ENCODE measurements at places on chromosomes 5 and 9.

DNA sequence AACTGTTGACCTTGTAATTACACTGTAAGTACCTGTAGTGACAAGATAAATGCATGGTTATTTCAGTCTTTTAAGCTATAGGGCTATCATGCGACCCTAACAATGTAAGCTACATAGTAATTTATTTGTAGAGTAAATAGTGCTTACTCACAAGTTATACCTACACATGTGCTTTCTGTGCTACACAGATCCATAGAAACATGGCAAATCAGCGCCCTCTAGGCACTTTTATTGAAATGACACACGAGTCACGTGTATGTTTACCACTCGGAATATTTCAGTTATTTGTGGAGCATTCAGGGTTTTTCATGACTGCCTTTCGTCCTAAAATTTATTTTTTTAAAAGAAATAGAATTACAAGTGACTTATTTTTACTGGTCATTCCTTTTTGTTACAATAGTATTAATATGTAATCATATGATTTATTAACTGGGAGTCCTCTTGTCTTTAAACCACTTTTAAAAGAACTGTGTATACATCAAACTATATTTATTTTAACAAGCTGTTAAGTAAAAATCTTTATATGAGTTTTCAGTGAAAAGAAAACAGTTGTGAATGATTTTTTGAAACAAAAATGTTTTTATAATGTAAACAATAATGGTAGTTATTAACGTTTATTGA lies 1242.3 kb upstream of the WWC1 start:
- DNase-seq, result peak; percentile 98

- no peak for DNase-seq
Measured at GRCh38 chr5:1443171-1443570, 2.1 kb downstream of the SLC6A3 start.

- no peak for DNase-seq
Measured at GRCh38 chr9:99265691-99266090, 43.6 kb downstream of the SEC61B start.

GRCh38 chr5:66519626-66520025 lies 76.6 kb upstream of the MAST4 start:
- no peak for DNase-seq

- no peak for DNase-seq
Measured at GRCh38 chr5:110852053-110852452, 113.2 kb downstream of the SLC25A46 start.

DNA sequence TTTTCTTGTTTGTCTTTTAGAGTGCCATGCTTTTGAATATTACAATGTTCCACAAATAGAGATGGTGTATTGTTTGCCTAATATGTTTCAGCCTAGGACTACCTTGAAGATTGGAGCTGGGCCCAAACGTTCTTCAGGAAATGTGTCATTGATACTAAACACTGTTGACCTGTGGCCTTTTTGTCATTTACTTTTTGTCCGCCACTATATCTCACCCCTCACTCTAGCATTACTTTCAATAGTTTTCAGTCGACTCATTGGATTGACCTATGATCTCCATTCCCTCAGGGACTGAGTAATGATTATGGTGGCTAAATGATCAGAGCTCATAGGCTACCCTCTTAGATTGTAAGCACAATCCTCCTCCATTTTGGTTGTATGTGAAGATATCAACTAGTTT lies 115.8 kb downstream of the NUDT12 start:
- no peak for DNase-seq

DNA sequence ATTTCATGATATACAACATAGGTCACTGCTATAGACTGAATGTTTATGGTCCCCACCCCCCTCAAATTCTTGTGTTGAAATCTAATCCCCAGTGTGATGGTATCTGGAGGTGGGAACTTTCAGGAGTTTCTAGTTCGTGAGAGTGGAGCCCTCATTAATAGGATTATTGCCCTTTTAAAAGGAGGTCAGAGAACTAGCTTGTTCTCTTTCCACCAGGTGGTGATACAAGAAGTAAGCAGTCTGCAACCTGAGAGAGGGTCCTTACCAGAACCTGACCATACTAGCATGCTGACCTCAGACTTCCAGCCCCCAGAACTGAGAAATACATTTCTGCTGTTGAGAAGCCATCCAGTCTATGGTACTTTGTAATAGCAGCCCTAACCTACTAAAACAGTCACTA lies 33.3 kb downstream of the TMEM161B start:
- no peak for DNase-seq

GRCh38 chr9:108913391-108913790 lies 20.5 kb downstream of the ELP1 start:
- no peak for DNase-seq

DNA sequence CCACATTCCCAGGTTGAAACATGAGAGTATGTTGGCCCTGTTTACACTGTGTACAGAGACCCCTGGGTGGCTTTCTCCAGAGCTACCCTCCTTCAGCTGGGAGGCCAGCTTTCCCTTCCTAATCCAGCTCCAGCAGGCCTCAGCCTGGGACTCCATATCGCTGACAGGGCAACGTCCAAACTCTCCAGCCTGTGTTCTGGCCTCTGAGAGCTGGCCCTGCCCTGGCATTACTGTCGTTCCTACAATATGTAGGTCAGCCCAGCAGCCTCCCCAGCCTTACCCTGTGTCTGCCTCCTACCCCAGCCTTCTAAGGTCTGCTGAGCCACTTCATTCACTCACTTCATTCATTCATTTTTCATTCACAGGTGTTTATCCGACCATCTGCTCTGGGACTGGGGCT lies 8.3 kb upstream of the EEIG1 start:
- DNase-seq, result no peak

DNA sequence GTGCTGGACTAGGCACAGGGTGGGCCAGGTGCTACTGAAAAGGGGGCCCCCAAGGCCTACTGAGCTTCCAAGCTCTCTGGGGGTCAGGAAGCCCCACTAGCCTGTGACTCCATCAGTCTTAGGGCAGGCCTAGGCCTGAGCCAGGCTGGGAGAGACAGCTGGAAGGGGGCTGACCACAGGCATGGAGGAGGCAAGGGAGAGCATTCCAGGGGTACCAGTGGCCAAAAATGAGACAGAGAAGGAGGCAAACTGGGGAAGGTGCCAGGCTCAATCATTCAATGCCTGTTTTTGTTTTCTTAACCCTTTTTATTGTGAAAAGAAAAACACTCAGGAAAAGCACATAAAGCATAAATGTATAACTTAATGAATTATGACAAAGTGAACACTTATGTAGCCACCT lies 26.2 kb upstream of the TCF7 start:
- DNase-seq, result no peak

DNA sequence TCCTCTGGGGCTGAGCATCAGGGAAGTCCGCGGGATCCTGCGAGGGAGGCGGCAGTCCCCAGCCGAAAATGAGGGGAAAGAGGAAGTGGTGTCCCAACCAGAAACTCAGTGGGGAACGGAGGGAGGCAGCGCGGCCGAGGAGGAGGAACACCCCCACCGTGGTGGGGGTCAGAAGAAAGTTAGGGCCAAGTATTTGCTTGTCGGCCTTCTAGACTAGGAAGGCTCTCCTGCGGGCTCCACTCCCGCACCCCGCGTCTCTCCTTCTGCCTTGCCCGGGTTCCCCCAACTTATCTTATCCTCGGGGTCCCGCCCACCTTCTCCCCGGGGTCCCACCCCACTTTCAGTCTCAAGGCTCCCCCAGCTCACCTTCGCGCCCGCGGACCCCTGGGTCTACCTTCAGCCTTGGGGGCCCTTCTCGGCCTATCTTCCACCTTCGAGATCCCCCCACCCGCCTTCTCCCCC lies 557 bp upstream of the PHF2 start:
- no peak for DNase-seq

DNA sequence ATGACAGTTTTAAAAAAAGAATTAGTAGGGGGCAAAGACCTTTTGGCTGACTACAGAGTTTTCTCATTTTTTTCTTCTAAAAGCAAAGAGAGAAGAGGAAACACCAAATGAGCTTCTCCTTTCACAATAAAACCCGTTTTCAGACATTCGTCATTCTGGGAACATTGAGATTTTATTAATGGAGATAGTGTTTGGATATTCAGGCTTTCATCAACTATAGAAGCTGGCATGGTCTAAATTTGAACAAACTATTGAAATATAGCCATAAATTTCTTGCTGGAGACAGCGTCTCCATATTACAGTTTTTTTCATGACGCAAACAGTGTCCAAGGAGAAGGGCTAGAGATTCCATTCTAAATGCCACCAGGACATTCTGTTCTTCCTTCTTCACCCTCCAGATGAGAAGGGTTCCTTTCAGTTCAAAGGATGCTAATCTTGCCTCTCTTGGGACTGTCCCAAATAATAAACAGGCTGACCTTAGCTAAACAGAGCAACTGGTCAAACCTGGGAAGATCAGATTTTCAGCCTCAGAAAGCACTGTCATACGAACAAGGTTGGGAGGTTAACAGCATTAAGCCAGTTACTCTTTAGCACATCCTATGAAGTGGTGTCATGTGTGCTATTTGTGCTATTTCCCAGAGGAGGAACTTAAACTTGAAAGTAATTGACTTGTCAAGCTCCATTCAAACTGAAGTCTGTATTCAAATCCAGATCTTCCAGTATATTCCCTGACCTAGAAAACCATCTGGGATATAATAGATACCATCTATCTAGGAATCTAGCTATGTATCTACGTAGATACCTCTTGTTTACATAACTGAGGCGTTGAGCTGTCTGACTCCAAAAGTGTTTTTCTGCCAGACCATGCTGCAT lies 125.6 kb downstream of the LPAR1 start:
- DNase-seq, result no peak

DNA sequence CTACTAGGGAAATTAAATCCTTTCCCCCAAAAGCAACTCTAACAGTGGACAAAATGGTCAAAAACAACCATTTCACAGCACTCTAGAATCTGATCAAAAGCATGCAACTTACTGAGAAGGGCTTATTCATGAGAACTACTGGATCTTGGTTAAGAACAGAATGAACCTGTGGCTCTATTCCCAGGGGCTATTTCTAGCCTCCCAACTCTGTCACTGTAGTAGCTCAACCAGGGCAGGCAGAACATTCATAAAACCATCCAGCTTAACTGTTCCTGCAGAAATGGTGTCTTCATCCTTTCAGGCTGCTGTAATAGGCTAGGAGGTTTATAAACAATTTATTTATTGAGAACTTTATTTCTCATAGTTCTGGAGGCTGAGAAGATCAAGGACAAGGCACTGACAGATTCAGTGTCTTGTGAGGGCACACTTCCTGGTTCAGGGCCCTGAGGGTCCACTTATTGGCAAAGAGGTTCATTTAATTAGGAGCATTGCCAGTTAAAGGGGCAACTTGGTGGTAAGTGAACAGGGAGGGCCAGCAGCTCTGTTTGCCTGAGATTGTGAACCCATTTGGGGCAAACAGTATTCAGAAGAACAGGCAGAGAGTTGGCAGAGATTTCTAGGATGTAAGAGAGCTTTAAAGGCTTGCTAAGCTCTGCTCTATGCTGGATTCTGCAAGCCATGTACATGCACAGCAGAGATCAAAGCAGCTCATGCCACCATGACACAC lies 238.5 kb upstream of the FBXL7 start:
- DNase-seq, result no peak

DNA sequence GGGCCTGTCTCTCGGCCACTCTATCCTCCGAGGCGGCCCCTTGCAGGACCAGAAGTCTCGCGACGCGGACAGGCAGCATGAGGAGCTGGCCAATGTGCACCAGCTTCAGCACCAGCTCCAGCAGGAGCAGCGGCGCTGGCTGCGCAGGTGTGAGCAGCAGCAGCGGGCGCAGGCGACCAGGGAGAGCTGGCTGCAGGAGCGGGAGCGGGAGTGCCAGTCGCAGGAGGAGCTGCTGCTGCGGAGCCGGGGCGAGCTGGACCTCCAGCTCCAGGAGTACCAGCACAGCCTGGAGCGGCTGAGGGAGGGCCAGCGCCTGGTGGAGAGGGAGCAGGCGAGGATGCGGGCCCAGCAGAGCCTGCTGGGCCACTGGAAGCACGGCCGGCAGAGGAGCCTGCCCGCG lies 283.5 kb downstream of the ARHGEF28 start:
- DNase-seq, result no peak

DNA sequence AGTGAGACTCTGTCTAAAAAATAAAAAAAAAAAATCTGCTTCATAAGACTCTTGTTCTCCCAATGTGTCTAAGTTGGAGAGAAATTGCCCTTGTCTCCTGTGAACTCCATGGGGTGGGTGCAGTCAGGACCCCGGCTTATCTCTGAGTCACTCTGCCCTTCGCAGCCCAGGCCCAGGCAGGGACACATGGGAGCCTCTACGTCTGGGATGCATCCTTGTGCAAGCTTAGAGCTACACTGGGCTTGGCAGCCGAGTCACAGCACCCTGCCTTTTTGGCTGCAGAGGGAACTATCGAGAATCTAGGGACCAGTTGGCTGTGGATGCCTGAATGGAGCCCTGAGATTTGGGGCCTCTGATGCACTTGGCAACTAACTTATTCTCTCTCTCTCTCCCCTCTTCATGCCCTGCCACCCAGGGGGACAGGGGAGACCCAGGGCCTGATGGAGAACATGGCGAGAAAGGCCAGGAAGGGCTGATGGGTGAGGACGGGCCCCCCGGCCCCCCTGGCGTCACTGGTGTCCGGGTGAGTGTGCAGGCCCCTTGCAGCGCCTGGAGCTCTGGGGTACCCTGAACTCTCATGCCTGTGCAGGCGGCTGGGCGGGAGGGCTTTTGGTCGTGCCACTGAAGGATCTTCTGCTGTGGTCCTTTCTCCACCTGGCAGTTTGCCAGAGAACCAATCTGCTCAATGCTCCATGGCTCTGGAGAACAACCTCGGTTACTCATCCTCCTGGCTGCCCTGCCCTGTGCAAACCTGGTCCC lies 47.5 kb upstream of the ORM1 start:
- no peak for DNase-seq

- DNase-seq, result no peak
Measured at GRCh38 chr5:154625031-154625430, 130.1 kb upstream of the LARP1 start.

- no peak for DNase-seq
Measured at GRCh38 chr5:178545176-178545575, 45.0 kb downstream of the COL23A1 start.

DNA sequence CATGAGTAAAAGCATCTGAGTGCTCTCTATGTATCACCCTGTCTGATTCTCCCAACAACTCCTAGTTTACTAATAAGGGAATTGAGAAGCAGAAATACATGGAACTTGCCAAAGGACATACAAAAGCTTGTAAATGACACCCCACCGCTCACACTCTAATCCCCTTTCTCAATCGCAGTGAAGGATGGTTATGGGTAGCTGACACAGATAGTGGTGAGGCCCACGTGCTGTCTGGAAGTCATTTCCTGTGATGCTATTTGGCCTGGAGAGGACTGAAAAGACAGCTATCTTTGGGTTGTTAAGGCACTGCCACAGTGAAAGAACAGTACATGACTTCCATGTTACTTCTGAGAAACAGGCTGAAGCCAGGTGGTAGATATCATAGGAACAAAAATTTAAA lies 117.0 kb downstream of the GLIS3 start:
- no peak for DNase-seq
